ENCODE measurements at places on chromosomes 1 and 21.

- DNase-seq: no peak
These were observed 14.3 kb downstream of the ADAMTSL4 start for GRCh38 chr1:150563340-150564038.

DNA sequence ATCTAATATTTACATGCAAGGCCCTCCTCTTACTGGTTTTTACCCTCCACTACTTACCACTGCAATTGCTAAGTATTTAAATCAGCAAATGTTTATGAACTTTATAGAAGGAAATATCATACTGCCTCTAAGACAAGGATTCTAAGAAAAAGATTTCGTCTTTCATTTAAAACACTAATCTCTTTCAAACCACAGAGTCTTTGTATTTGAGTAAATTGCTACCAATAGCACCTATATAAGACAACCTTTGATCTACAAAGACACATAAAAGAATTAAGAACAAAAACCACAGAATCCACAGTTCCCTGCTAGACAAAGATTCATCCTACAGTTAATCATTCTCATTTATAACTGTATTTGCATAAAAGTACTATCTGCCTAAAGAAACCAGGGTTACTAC, 37.6 kb downstream of the RNF115 start:
- DNase-seq: no peak

GRCh38 chr1:203480525-203481084, 5.0 kb downstream of the PRELP start:
- DNase-seq: no peak

- DNase-seq: no peak
These were observed 1237.5 kb downstream of the MRPL39 start for GRCh38 chr21:24369746-24370145.

- no peak for DNase-seq
These were observed 81.7 kb upstream of the VANGL1 start for GRCh38 chr1:115560027-115560426.

DNA sequence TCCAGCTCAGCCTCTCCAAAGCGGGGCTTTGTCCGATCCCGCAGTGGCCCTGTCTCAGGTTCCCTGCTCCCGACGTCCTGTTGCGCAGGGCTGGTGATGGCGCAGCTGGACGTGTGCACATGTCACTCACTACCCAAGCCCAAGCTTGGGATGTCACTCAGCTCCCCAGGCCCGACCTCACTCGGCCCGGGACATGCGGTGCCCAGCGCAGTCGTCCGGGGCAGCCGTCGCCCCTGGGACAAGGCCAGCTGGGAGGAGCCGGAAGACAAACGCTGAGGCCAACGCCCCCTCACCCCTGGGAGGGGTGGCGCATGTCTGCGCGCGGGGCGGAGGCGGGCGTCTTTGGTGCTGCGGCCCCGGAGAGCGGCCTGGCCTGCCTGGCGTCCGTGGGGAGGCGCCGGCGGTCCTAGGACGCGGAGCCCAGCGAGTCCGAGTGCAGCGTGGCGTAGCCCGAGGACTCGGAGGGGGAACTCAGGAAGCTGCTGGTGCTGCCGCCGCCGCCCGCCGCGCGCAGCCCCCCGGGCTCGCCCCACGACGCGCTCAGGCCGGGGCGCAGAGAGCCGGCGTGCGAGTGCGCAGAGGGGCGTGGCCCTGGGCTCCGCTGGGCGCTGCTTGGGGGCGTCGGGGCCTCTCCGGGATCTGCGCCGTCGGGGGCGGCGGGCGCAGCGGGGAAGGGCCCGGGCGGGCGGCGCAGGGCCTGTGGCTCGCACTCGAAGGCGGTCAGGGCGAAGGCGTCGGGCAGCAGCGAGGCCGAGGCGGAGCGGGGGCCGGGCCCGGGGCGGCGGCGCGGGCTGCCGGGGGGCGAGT, 5.2 kb downstream of the HES3 start:
- DNase-seq: no peak

DNA sequence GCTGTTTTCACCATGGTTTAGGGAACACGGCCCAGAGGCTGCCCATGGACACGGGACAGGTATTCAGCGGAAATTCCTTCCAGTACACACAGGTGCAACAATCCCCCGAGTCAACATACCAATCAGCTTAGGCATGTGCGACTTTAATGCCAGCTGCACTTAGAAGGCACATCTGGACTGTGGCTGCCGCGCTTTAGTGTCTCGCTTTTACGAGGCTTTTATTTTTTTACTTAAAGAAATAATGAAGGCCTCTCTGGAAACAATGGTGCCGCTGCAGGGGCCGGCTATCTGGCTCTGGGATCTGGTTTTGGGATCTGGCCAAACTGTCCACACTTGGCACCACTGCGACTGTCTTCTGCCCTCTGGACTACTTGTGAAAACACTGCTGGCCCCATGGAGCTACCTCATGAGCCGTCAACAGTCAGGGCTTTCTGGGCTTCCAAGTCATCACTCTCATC, 55.5 kb downstream of the SLC66A1 start:
- no peak for DNase-seq

- DNase-seq: no peak
These were observed 16.3 kb downstream of the NTPCR start for GRCh38 chr1:232966663-232967062.

GRCh38 chr1:36330940-36331339, 7.5 kb upstream of the EVA1B start:
- no peak for DNase-seq

DNA sequence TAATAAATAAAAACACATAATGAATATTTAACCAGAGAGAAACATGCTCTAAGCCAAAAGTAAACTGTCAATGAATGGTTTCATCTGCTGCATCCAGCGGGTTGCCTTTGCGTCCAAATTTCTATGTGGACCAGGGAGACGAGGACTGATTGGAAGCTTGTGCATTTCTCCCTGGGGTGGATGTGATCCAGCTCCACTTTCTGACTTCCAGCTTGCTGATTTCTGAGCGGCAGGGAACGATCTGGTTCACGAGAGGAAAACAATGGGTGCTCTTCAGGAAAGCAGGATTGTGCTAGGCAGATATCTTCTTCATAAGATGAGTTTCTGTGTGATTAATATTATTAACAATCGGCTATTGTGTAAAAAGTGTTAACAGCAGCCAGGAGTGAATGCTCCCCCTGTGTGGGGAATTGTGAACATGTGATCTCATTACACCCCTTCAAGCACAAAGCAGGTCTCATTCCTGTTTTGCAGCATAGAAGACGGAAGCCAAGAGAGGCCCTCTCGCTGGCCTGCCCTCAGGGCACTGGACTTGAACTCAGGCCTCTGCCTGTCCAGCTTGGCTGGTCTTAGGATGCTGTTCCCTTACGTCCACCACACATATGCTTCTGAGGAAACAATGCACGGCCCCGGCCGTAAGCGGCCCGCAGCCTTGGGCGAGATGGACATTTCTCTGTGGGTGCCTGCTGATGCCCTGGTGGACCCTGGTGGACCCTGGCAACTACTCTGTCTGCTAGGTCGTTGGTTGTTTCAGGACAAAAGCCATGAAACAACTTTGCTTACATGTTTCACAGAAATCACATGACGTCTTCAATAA, 183.4 kb upstream of the C1orf174 start:
- no peak for DNase-seq

GRCh38 chr1:184036517-184036949, 995 bp downstream of the COLGALT2 start:
- no peak for DNase-seq

DNA sequence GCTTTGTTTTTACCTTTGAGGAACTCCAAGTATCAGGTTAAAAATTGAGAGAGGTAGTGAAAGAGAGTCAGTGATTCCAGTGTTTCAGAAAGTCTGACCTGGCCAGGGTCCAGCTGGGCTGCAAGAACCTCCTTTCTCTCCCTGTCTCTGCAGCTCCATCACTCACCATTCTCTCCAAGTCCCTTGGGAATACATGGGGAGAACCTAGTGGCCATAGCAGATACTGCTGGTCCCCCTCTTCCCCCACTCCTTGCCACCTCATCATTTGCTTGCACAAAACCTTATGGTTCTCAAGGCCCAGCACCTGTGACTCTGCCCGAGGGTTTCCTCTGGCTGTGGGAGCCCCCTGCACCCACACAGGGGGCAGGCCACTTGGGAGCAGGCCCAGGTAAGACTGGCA, 279.5 kb downstream of the KIF26B start:
- DNase-seq: no peak

DNA sequence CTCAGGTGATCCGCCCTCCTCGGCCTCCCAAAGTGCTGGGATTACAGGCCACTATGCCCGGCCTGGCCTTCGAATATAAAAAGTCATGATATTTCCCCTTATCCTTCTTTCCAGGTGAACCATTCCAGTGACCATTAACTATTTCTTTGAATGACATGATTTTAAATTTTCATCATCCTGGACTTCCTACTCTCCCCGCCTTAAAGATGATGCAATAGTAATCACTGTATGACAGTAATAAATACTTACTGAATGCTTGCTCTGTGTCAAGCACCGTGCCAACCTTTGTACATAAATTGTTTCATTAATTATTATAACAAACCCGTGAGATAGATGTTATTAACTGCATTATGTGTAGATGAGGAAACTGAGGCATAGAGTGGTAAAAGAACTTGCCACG, 19.9 kb upstream of the ATP1A1 start:
- DNase-seq: no peak

DNA sequence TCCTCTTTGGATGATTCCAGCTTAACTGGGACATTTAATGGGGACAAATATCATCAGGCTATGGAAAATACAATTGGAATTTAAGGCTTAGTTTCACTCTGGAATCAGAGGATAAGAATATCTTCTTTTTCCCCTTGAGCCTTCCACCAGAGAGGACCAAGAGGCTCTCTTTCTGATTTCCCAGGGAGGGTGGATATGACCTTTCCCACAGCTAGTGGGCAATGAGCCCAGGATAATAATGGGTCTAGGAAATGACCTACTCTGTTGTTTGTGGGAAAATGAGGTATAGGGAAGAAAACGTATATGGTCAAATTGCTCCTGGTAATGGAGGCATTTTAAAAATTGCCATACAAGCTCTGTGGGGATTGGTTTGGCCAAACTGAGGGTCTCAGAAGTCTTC, 1.9 kb downstream of the OR6Y1 start:
- DNase-seq: no peak

GRCh38 chr1:108699375-108700332, 7.5 kb downstream of the PRPF38B start:
- no peak for DNase-seq

- DNase-seq: no peak
These were observed 120.3 kb downstream of the PPIAL4G start for GRCh38 chr1:148362626-148363438.

- no peak for DNase-seq
These were observed 300.3 kb downstream of the GRIK1 start for GRCh38 chr21:29639366-29640079.

- no peak for DNase-seq
These were observed 119.7 kb downstream of the ZNF326 start for GRCh38 chr1:90114521-90115141.

DNA sequence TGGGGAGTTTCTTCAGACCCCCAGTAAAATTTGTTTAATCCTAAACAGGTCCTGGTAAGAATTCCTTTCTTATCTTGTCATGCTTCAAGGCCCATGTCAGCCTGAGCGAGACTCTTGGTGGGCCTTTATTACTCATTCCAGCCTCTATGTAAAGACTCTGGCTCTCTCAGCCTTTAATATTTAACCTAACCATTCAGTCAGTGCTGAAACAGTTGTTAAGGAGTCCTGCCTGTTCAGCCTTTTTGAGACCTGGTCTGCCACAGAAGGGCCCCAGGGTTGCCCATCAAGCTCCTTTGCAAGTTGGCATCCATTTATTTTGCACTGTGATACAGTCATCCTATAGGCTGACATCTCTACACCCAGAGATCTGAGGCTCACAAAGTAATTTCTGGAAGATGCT, 107.7 kb upstream of the VANGL1 start:
- DNase-seq: no peak

DNA sequence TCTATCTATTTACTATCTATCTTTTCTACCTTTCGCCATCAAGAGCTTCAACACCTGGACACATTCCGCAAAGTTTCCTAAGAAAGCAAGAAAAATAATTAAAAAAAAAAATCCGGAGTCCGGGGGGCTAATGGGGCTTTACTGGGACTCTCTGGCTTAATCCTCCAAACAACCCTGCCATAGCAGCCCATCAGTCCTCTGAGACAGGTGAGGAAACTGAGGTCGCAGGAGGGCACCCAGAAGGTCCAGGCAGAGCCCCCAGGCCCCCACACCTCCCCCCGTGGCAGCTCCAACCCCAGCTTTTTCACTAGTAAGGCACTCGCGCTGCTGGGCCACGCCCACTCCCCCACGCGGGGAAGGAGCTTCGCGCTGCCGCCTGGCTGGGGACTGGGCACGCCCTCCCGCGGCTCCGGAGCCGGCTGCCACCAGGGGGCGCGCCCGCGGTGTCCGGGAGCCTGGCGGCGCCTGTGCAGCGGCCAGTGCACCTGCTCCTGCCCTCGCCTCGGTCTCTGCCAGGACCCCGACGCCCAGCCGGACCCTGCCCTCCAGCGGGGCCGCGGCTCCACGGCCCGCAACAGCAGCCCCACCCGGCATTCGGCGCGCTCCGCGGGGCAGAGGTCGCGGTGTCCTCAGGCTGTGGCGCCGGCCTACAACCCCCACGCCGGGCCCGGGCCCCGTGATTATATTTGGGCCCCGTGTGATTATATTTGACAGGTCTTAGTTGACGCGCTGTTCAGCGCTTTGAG, 54.1 kb upstream of the SAMD11 start:
- DNase-seq: peak; percentile 70
